Stimulated activated CD4-positive, alpha-beta T cell treated with anti-CD3 and anti-CD28 coated beads, Interleukin-1b, Interleukin-23, amount 100 ng/mL, for 4 hours (primary cell): ENCODE measurements at places on chromosomes 12 and 14.

GRCh38 chr12:51865757-51866270 lies 17.3 kb upstream of the FIGNL2 start:
- DNase-seq, result no peak

GRCh38 chr14:50002926-50003212 lies 110.0 kb downstream of the ARF6 start:
- DNase-seq, result no peak

GRCh38 chr12:7923241-7924236 lies 12.4 kb downstream of the SLC2A3 start:
- DNase-seq, result no peak

DNA sequence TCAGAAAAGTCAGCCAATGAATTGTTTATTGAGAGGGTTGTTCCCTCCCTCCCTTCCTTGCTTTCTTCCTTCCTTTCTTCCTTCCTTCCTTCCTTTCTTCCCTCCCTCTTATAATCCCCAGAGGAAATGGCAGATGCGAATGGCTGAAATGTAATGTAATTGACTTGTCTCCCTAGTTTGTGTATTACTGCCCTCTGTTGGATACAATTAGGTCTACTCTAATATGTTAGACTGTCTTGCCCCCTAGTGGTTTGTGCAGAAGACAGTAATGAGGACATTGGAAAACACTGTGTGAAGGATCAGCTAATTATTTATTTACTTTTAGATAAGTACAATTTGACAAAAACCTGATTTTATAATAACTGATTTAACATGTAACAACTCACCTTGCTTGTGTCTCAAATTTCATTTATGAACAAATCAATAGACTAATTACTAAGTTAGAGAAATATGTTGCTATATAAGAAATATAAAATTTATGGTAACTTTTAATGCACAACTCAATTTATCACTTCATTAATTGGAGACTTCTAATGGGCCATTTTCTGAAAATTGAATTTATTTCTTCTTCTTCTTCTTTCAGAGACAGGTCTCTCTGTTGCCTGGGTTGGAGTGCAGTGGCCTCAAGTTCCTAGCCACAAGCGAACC lies 229.8 kb upstream of the LRIG3 start:
- no peak for DNase-seq

- DNase-seq, result no peak
Observed at GRCh38 chr12:51949342-51950030, 2.0 kb upstream of the ACVR1B start.

- DNase-seq, result no peak
Observed at GRCh38 chr12:47209014-47209413, 129.3 kb upstream of the AMIGO2 start.

DNA sequence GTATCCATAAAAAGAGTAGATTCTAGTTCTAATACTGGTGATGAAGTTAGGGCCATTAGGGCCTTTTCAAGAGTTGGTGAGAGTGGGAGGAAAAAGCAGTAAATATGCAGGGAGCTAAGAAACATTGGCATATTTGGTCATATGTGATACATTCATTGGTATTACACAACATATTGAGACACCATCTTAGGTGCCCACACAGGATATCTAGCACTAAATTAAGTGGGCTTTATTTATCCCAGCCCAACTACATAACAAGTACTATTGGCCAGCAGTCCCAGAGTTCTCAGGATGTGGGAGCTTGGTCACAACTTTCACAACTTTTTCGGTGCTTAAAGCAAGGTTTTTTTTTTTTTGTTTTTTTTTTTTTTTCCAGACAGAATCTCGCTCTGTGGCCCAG lies 2.0 kb upstream of the ING4 start:
- DNase-seq, result no peak

DNA sequence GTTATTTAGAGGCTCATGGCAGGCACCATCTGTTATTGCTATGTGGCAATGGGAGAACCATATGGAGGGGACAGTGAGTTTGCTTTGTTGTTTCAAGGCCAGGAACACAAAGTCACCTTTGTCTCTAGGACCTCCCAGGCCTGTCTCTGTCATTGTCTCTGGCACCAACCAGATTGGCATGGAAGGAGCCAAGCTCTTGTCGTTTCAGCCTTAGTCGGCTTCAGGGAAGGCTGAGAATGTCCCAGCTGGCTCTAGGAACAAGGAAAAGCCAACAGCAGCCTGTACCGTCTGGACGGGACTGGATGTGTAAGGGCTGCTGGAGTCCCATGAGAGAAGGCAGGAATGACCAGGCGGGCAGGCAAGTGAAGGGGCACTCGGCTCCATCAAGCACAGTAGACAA lies 29.2 kb downstream of the RPH3A start:
- no peak for DNase-seq

DNA sequence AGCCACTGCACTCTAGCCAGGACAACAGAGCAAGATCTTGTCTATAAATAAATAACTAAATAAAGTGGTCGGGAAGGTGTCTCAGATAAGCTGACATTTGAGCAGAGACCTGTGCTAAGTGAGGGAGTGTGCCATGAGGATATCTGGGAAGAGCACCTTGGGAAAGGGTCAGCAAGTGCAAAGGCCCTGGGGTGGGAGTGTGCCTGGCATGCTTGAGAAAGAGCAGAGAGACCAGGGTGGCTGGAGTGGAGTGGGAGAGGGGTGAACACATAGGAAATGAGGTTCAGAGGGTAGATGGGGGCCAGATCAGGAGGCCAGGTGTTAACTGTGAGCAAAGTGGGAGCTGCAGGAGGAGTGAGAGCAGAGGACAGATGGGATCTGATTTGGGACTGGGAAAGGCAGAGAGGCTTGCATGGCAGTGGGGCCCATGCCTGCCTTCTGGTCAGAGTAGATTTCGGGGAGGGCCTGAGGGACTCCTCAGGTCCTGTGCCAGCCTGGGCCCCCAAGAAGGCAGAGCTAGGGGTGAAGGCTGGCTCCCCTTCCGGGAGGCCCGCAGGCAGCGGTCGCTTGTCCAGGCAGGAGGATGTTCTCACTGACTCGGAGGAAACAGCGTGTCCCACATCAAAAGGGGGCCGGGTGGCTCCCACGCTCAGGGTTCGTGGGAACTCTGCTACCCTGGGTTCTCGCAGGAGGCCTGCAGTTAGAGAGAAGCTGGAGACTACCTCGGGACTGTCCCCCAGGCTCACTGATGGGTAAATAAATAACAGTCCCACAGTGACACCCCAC lies 32.6 kb downstream of the DTX1 start:
- peak; percentile 37 for DNase-seq

DNA sequence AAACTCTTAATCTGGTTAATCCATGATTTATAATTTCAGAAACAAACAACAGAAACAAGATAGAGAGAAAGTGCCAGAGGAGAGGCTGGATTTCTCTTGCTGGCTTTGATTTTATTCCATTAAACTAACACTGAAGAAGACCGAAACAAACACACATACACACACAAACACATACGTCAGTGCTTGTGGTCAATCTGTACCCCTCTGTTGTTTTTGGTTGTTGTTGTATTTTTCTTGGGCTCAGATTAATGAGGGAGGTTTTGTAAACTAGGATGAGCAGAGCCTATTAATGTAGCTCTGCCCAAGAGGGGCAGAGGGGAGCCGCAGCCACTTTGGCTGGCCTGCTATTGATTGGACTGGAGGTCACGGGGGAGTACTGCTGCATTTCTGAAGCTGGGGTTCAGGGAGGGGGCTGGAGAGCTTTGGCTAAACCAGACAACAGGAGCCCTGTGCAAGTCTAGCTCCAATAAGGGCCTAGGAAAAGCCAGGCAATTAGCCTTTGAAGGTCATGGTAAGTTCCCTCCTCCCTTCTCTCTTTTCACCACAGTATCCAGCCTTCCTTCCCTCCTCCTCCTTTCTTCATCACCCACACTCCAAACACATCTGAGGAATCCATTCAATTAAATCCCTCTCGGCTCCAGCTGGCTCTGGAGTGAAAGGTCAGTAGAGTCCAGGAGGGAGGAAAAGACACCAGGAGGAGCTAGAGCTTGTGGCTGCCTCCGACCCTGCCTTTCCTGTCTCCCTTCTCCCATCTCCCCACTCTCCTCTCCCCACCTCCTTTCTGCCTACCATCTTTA lies 344.1 kb upstream of the LMO3 start:
- no peak for DNase-seq

DNA sequence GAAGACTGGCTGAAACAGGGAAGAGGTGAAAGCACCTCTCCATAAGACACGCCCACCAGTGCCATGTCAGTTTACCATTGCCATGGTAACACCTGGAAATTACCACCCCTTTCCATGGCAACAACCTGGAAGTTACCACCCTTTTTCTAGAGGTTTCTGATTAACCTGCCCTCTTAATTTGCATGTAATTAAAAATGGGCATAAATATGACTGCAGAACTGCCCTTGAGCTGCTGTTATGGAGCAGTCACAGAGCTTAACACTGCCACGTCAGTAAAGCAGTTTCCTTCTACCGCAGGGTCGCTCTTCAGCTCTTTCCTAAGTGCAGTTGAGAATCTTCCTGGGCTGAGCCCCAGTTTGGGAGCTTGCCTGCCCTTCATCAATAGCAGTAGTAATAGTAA lies 55.2 kb downstream of the RASSF3 start:
- DNase-seq, result no peak

DNA sequence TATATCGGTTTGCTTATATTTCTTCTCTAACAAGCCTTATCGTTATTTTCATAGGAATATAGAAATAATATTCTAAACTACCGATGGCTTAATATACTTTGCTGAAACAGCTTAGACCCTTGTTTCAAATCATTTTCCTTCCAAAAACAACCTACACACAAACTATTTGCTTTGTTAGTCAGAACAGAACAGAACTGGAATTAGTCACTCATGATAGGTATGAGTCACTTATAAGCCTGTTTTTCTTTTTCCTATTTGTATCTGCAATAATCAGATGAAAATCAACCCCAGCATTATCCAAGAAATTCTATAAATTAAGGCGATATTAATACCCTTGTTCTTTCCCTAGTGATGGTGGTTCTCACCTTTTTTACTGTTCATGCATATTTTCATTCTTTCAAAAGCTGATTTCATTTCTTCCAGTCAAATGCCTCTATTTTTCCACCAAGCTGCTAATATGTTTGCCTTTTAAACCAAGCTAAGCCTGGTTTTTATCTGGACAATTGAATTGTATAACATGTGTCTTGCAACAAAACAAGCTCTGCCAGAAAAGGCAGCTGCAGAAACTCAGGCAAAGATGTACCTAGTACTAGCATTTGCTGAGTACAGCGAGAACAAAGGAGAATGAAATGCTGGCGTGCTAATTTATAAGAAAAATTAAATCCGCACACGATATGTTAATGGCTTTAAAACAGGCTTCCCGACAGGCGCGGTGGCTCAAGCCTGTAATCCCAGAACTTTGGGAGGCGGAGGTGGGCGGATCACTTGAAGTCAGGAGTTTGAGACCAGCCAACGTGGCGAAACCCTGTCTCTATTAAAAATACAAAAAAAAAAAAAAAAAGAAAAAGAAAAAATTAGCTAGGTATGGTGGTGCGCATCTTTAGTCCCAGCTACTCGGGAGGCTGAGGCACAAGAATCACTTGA lies 1418.2 kb downstream of the AACS start:
- DNase-seq, result no peak

GRCh38 chr12:124105546-124105945 lies 132.5 kb downstream of the ZNF664 start:
- no peak for DNase-seq

GRCh38 chr12:121142171-121142950 lies 9.7 kb downstream of the P2RX7 start:
- DNase-seq, result no peak

GRCh38 chr12:47397664-47398281 lies 308.1 kb downstream of the RPAP3 start:
- DNase-seq, result peak; percentile 37

GRCh38 chr12:76029982-76030340 lies 1.6 kb downstream of the PHLDA1 start:
- DNase-seq, result no peak

DNA sequence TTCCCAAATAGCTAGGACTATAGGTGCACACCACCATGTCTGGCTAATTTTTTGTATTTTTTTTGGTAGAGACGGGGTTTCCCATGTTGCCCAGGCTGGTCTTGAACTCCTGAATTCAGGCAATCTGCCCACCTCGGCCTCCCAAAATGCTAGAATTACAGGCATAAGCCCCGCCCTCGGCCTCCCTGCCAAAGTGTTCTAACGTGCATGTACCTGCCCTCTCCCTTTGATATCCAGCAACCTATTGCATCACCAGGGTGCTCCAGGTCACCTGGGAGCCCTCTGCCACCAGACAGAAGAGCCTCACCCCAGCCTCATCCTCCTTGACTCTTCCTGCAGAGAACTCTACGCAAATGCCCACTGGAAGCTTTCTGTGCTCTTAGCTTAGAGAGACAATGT lies 2.2 kb upstream of the EML1 start:
- no peak for DNase-seq

GRCh38 chr12:11242656-11243055 lies 26.9 kb downstream of the PRB3 start:
- DNase-seq, result no peak

DNA sequence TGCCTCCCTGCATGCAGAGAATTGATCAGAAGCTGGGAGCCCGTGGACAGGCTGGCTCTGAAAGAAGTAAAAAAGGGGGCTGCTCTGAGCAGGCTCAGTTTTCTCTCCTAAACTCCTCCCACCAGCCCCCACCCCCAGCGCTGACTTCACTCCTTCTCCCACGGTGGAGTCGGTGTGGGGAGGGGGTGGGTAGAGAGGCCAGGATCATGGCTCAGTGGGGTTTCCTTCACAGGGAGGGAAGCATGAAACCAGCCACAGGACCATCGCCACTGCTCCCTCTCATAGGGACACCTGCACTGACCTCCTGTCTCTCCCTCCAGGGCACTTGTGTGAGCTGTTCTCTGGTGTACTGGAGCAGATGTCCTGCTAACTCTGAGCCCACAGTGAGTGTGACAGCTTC lies 78.9 kb downstream of the STAB2 start:
- no peak for DNase-seq

- no peak for DNase-seq
Observed at GRCh38 chr14:101542391-101542790, 18.9 kb upstream of the DIO3 start.

DNA sequence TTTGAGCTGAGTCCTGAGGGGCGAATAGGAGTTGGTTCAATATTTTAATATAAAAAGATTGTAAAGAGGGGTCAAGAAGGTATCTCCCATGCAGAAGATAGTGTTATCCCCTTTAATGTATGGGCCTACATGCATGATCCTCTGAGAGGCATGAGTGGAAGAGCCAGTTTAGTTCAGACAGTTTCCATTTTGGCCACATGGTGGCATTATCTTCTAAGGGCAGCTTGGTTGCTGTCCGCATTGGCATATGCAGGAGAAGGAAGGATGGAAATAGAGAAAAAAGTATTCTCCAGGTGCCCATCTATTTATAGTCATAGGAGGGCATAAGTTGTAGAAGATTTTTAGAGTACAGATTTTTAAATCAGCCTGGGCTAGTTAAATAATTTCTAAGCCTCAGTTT lies 5.4 kb downstream of the SAMD4A start:
- DNase-seq, result no peak

- no peak for DNase-seq
Observed at GRCh38 chr12:47808574-47809365, 10.9 kb downstream of the HDAC7 start.

DNA sequence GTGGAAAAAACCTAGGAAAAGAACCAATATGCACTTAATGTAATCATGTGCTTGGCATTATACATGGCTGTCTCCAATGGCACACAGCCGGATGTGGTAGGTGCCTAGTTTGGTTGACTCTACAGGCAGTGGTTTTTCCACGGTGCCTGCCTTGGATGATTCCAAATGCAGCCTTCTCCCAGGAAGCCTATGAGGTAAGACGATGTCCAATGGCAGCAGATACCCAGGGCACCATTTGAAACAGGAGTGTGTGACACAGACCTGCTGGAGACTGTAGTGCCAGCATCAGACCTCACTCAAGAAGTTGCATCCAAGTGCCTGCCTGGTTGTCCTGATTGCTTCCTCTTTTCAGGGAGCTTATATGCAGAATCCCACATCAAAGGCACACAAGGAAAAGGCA lies 88.0 kb upstream of the VASH1 start:
- DNase-seq, result no peak

- no peak for DNase-seq
Observed at GRCh38 chr12:124752437-124753227, 111.0 kb downstream of the SCARB1 start.
